ENCODE measurements at places on chromosomes 7 and 10. TPM values are rescaled to one million over a fixed set of nuclear protein-coding genes. Genes with fewer than 3 reads are reported as not detected.

MEOX2 gene
- total RNA-seq: 0.83 TPM

CTNNA3 gene
- total RNA-seq: not detected

MKX gene
- total RNA-seq: 0.83 TPM

ZNF365 gene
- 3.8 TPM for total RNA-seq

PRRT4 gene
- total RNA-seq: not detected

CYP2C9 gene
- not detected for total RNA-seq

NSMCE4A gene
- 38.4 TPM for total RNA-seq

SH2D4B gene
- not detected for total RNA-seq

Measured in smooth muscle cell of trachea (primary cell).